ENCODE measurements at places on chromosomes 2 and 18.

GRCh38 chr2:160109243-160109642, 46.8 kb upstream of the PLA2R1 start:
- no peak for DNase-seq

DNA sequence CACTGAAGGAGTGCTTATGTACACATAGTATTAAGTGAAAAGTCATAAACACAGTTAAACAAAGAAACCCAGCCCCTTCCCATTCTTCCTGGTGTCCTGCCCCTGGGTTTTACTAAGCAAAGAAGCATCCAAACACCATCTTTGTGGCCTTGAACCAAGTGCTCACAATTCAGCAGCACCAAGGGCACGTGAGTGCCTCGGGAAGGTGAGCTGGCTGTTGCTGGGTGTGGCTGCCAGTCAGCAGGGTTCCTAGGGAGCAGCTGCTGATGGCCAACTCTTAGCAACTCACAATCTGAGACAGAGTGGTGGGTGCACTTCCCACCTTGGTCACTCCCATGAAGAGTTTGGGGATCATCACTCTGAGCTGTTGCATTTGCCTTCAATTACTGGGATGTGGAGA, 97.7 kb upstream of the PGAP1 start:
- DNase-seq: no peak

GRCh38 chr2:239209783-239210182, 191.0 kb downstream of the HDAC4 start:
- DNase-seq: no peak

DNA sequence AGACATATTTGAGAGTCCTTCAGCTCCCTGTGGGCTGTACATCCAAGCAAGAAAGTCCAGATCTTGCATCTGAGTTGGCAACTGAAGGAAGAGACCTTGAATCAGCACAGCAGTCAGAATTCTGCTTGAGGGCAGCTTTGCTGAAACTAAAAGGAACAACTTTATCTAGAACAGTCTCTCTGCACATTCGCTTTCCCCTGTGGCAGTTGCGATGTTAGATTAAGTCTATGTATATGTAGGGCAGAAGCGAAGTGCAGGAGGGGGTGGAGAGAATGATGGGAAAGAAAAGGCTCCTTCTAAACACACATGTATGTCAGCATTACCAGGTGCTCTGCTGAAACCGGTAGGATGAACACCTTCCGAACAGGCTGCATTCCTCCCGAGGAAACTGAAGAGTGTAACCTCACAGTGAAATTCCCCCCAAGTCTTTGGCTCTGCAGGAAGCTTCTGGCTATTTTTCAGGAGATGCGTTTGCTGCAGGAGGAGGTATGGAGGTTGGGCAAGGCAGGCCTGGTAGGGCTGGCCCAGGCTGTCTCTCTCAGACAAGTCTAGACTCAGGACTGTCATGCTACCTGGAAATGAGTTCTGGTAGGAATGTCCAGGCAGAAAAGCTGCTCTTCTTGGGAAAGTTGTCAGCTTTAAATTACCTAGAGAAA, 70.0 kb upstream of the ATL2 start:
- DNase-seq: no peak

DNA sequence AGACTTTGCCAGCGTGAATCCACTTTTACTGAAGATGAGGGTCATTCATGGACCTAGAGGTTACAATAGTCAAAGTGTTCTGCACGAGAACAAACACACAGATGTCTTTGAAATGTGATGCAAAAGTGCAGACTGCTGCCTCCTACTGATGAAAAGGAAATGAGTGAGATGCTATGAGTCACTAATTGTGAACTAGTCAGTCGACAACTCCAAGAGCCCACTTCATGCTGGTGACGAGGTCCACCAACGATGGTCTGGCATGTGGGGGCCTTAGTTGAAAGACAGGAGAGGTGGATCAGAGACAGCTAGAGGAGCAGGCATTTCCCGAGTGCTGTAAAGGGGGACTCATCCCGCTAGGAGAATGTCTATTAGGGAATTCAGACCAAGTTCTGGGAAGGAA, 17.1 kb upstream of the ZNF236 start:
- DNase-seq: no peak

DNA sequence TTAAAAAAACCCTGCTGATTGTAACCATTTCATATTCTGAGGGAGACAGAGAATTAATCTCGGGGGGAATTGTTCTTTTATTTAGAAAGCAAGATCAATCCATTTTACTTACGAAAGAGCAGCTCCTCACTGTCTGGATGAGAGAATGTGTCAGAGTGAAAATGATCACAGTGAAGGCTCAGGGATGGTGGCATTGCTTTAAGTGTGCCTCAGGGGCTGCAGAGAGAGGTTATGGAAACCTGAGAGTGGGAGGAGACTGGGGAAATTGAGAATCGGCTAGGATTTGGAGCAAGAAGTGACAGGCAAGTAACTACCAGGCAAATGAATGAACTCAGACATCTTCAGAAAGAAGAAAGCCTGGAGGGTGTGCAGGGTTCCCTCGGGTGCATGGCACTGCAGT, 34.2 kb downstream of the MRPL35 start:
- no peak for DNase-seq

GRCh38 chr18:7066965-7067555, 50.5 kb downstream of the LAMA1 start:
- DNase-seq: no peak

GRCh38 chr2:26578581-26578980, 62.6 kb downstream of the CIB4 start:
- DNase-seq: no peak

- no peak for DNase-seq
Measured at GRCh38 chr2:148658807-148659722, 14.5 kb downstream of the EPC2 start.

DNA sequence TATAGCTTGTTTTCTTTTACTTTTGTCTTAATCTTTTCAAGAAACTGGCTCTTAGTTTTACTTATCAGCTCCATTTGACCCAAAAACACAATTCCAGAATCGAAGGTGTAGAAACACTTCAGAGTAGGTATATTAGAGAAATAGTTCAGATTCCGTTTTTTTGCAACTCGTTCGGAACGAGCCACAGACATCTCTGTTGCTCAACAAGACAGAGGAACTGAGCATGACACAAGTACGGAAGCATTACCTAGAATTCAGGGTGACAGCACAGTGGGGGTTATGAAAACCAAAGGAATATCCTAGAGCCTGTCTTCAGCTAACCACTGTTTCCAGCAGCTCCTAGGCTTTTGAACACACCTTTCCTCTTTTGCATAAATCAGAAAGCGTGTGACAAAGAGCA, 5.0 kb downstream of the HRH4 start:
- no peak for DNase-seq

DNA sequence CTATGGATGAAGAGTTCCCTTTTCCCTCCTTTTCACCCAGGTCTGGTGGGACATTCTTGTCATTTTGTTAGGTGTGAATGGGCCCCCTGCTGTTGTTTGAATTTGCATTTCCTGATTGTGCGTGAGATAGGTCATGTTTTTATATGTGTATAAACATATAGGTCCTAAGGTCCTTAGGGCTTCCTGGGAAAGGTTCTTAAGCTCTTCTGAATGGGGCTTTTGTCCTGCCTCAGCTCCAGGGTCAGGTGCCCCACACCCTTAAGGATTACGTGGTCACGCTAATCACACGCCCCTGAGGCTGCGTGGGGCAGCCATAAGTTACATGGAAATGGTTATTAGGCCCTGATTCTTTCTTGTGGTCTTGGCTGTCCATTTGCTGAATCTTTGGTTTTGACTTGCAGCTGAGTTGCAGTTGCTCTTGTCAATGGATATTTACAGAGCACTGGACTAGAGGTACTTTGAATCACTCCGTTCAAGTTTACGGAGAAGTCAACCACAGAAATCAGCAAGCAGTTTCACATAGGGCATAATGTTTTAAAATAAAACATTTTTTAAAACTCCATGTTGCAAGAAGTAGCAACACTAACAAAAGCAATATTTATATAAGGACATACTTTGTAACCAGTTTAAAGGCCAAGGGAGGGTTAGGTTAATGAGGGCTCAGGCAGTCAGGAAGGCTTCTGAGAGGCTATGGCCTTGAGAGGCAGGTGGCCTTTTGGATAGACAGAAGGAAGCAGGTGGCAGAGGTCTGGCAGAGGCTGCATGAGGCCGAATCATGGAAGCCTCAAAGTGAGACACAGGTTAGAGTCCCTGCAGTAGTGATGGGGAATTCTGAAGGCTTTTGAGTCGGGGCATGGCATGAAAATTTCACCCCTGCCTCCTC, 24.2 kb downstream of the LIPG start:
- DNase-seq: no peak

DNA sequence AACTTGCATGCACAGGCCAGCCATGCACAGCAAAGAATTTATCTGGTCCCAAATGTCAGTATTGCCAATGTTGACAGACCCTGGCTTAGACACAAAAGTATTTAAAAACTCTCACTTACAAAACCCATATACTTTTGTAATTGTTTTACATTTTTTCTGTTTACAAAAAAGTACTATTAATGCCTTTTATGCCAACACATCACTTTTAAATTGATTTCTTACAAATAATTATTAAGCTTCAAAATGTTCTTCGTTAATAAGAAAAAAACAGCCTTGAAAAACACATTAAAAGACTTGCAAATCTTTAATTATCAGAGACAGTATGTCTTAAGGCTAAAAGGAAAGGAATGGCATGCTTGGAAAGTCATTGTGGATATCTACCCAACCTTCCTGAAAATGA, 181.3 kb upstream of the TWIST2 start:
- no peak for DNase-seq

DNA sequence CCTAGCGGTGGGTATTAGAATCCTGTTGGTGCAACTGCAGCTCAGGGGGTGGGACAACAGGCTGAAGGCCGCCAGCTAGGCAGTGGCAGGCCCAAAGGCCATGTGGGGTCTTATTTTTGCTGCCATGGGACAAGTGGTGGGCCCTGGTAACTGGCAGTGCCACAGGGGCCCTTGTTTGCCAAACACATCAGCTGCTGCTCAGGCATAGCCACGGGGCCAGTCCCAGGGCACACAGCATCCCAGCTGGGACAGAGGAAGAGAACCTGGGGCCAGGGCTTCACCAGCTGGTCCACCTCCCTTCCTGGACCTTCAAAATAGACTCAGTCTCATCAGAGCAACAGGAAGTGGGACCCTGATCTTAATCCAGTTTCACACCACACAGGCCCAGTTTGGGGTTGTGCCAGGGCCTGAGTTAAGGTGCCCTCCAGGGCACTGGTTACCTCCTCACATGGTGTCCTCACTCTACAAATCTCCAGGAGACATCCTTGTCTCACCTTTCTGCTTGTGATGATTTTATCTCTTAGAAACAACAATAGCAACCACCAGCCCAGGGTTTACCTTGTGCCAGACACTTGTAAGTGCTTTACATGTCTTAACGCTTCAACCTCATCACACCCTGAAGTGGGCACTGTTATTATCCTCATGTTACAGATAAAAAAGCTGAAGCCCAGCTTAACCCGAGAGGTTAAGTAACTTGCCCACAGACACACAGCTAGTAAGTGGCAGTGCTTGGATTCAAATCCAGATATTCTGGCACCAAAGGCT, 98.5 kb downstream of the GYPC start:
- DNase-seq: no peak

- no peak for DNase-seq
Measured at GRCh38 chr2:203122317-203122986, 107.8 kb downstream of the NBEAL1 start.

DNA sequence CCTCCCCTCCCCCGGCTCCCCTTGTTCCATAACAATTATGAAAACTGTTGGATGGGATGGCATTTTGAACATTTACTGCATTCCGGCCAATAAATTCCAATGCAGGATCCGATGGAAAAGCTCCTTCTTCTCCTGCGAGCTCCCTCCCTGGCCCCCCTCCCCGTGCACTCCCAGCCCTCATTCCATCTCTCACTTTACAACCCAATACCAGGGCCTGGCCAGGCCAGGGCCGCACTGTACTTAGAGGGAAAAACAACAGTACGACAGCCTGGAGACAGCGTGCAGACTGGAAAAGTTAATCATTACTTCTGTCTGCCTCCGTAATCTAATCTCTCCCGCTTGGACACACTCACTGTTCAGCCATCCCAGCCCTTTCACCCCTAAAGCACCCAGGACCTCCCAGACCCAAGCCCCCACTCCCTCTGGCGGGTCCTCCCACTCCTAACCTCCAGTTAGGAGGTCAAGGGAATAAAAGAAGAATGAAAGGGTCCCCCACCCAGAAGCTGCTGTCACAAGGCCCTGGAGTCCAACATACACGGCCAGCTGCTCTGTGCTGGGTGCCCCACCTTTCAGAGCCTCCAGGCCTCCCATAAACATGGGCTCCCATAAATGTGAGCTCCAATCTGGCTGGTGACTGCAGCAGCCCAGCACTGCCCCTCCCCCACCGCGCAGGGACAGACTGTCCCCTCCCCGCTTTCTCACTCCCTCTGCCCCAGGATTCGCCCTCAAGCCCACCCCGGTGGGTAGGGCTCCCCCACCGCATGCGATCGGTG, 20.6 kb downstream of the SMAD7 start:
- DNase-seq: no peak

- no peak for DNase-seq
Measured at GRCh38 chr2:232637866-232638583, 4.6 kb downstream of the EFHD1 start.

- no peak for DNase-seq
Measured at GRCh38 chr18:70332694-70333093, 43.8 kb downstream of the SOCS6 start.

DNA sequence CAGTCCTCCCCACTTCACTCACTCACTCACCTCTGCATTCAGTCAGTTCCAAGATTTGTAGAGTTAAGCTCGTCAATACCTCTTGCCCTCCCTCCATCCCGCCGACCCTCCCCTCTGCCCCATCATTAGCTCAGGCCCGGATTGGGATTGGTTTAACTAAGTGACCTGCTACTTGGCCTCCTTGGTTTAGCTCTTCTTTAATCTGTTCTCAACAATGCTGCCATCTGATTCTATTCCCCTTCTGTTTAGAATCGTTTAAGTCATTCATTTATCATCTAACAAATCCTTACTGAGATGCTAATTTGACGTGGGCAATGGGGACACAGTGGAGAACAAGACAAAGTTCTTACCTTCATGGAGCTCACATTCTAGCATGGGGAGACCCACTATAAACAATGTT, 204.6 kb downstream of the MTX2 start:
- DNase-seq: no peak

DNA sequence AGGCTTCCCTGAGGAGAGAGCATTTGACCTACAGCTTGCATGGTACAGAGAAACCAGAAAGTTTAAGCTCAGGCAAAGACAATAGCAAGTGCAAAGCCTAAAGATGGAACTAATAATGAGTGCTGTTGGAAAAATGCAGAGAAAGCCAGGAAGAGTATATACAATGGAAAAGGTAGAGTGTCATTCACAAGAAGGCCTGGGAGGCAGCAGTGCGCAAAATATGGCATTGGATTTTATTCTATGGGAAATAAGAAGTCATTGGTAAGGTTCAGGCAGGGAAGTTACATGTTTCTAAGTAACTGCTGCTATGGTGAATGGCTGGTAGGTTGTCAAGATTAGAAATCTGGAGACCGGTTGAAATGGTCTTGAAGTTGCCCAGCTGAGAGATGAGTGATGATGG, 2167.3 kb upstream of the CELF4 start:
- DNase-seq: no peak

DNA sequence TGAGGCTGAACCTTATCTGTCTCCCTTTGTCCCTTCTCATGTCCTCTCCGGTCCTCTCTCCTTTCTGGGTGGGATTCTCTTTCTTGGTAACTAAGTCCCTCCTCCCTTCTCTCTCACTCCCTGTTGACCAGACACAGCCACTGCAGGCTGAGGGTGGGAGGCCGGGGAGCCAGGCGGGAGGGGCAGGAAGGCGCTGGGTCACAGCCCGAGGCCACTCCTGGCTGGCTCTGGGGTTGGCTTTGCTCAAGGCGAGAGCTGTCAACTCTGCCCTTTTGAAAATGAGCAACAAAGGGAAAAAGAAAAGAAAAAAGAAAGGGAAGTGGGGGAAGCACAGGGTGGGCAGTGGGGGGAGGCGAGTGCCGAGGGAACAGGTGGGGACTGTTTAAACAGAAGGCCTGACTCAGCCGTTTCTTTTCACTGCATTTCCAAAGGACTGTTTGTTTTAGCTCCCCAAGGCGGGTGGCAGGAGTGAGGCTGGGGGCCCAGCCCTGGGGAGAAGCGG, 70.5 kb upstream of the IGFBP5 start:
- DNase-seq: no peak

All from stimulated activated CD4-positive, alpha-beta T cell treated with anti-CD3 and anti-CD28 coated beads, Interleukin-1b, Interleukin-23, amount 100 ng/mL, for 1 hour (primary cell).